Smooth muscle cell of the pulmonary artery (primary cell): ENCODE measurements at places on chromosomes 11 and 22. TPM values are rescaled to one million over a fixed set of nuclear protein-coding genes. Genes with fewer than 3 reads are reported as not detected.

The MS4A14 gene
- not detected in 2 replicates for total RNA-seq

The IFT27 gene
- total RNA-seq = 15.4 and 17.6 TPM in 2 replicates

The SOX10 gene
- total RNA-seq = 0.07 TPM in 1 of 2 replicates, not detected in the other

The KDM2A gene
- total RNA-seq = 60.1 and 60.7 TPM in 2 replicates

The CCDC15 gene
- total RNA-seq = 0.99 and 1.3 TPM in 2 replicates

The PDE3B gene
- 1.4 and 2.8 TPM in 2 replicates for total RNA-seq
